Renal cortex interstitium (tissue), 15 donors: ENCODE measurements at places on chromosomes 1 and 21.

DNA sequence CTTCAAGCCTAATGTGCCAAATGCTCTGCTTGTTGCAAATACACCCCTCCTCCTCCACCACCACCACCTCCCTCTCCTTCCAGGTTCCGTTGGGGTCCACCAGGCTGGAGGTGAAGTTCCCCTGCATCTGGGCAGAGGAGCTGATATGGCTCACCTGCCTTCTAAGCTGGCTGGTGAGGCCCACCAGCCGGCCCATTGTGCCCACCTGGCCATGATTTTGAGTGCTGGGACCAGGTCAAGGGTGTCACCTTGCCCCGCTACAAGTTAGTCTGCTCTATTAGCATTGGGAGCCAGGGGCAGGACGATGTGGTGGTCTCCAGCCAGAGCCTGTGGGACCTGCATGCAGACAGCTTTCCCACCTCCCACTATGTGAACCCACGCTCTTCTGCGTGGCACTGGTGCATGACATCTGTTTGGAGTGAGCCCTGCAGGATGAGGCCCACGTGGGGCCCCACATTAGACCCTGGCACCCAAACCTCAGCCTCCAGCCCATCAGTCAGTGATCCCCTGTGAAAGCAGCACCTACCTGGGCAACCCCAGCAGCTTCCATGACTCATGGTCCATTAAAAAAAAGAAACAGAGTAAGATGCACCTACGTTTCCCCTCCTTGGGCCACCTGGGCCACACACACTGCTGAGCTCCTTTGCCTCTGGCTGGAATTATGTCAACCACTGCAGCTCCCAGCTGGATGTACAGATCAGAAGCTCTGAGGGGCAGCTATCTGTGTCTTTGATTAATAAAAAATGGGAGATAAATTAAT, 15.6 kb upstream of the CDCP2 start:
- DNase-seq = no peak

DNA sequence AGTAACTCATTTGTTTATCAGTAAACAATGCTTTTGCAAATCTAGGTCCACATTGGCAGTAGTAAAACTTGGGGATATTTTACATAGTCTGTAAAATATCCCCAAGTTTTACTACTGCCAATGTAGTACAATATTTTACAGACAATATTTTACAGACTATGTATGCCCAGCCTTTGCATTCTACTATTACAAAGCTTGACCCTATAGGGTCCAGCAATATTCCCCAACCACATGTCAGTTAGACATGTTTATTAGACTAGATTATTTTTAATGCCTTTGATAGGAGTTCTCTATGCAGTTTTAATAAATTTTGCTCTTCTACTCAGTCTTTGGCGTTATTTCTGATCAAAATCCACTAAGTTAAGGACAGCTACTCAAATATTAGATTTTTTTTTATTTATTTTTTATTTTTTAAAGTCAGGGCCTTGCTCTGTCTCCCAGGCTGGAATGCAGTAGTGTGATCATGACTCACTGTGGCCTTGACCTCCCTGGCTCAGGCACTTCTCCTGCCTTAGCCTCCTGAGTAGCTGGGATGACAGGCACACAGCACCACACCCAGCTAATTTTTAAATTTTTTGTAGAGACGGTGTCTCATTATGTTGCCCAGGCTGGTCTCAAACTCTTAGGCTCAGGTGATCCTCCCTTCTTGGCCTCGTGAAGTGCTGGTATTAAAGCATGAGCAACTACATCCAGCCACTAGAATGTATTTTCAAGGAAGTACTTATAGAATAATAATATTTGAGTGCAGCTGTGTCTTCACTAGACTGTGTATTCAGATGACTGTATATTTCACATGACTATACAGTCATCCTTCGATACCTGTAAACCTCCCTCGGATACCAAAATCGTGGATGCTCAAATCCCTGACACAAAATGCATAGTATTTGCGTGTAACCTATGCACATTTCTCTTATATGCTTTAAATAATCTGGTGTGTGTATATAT, 19.8 kb downstream of the MIER1 start:
- DNase-seq = no peak

DNA sequence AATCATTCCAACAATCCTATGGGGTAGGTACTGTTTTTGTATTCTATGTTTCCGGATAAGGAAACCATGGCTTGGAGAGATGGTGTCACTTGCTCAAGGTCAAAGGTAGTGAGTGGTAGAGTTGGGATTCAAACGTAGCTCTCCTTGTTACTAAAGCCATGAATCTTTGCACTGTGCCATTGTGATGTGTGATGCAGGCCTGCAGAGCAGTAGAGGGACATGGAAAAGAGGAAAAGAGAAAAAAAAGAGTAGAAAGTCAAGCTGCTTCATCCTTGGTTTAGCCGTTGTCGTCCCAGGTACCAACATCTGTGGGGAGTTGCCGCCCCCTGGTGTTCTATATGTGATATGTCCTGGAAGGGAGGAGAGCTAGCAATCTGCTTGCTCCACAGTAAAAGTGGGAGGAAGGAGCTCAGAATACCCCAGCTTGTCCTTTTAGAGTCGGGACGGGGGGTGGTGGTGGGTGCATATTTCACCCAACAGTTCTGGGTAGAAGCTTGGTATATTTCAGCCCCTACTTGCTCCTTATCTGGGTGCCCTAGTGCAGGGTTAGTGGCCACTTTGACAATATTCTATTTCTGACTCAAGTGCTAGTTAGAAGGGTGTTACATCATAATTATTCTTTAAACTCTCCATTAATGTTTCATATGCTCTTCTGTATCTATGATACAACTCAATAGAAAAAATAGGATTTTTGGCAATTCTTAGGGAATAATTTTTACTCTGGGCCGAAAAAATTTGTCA, 98.4 kb downstream of the EBNA1BP2 start:
- DNase-seq = peak; percentile 76

DNA sequence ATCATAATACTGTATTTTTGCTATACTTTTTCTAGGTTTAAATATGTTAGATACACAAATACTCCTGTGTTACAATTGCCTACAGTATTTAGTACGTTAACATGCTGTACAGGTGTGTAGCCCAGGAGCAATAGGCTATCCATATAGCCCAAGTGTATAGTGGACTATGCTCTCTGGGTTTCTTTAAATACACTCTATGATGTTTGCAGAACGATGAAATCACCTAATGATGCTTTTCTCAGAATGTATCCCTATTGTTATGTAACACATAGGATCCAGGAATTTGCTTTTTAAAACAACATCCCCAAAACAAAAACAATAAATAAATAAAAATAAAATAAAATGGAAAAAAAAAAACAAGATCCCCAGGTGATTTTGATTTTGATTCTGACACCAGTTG, 18.1 kb upstream of the RBM15 start:
- no peak for DNase-seq

- DNase-seq = no peak
Measured at GRCh38 chr1:21553116-21553926, 44.1 kb downstream of the ALPL start.

DNA sequence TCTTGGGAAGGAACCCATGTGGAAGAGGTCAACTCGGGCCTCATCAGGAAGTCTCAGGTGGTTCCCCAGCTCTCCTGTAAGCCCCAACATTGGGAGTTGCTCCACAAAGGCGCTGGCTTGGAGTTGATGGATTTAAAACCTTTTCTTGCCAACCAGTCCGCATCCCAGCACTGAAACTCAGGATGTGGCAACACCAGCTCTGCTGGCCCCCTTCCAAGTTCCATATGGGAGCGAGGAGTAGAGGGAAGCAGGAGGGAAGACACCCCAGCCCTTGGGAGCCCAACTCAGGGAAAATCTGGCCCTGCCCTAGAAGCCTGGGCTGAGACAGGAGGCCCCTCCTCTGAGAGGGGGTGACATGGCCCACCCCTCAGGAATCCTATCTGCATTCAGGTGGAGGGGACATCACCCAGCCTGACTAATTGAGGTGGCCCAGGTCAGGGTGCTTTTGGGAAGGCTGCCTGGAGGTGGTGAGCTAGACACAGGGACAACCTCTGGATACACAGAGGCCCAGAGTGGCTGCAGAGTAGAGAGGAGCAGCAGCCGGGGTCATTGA, 33.1 kb upstream of the DMBX1 start:
- DNase-seq = no peak

DNA sequence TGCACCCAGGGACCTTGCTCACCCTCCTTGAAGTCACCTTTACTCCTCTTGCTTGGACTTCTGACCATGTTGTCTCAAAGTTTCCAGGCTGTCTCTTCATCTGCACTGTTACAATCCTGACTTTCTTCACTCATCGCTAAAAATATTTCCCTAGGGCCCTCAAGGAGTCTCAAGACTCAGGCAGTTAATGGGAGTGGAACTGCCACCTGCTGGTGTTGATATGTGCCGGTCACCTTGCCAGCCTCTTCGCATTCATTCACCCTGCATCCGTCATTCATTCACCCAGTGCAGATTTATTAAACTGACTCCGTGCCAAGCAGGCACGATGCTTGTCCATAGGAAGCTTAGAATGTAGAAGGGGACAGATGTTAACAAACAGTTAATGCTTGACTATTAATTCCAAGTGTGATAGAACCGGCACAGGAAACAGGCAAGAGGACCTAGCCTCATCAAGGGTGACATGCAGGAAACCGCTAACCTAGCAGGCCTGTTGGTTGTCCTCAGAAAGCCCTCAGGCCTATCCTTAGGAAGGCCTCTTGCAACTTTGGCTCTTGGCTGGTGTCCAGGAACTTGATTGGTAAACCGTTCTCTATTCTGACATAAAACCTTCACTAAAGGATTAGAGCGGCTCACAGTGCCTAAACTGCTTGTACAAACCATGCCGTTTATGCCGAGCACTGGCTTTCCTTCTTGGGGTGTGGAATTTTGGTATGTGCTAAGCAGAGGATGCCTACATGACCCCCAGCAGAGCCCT, 342.2 kb downstream of the CAMTA1 start:
- DNase-seq = no peak

DNA sequence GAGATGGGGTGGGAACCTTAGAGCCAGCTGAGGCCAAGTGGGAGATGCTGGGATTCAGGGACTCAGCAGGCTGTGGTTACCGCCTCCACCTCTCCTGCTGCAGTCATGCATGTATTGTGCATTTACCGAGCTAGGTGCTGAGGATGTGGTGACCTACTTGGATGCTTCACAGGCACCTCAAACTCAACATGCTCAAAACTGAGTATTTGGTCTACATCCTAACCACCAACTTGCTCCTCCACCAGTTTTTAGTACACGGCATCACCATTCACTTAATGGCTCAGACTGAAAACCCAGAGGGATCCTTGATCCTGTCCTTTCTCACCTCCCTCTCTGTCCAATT, 5.6 kb downstream of the CHRNB2 start:
- no peak for DNase-seq

DNA sequence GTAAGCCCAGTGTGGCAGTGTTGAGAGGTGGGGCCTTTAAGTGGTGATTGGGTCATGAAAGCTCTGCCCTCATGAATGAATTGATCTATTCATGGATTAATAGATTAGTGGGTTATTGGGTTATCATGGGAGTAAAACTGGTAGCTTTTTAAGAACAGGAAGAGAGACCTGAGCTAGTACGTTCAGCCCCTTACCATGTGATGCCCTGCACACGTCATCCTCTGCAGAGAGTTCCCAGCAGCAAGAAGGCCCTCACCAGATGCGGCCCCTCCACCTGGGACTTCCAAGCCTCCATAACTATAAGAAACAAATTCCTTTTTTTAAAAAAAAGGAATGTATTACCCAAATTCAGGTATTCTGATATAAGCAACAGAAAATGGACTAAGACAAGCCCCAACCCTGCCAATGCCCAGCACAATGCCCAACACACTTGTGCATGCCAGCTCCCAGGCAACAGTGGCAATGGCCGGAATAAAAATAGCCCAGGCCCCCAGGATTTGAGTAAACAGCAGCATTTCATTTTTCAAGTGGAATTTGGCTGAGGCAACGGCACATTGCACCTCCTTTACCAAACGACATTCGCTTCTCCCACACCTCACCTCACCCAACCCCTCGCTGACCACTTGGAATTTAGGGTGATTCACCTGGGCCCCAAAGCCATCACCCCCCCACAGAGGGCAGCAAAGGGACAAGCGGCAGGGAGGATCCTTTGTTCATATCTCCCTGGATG, 215.9 kb downstream of the TOMM20 start:
- DNase-seq = no peak

DNA sequence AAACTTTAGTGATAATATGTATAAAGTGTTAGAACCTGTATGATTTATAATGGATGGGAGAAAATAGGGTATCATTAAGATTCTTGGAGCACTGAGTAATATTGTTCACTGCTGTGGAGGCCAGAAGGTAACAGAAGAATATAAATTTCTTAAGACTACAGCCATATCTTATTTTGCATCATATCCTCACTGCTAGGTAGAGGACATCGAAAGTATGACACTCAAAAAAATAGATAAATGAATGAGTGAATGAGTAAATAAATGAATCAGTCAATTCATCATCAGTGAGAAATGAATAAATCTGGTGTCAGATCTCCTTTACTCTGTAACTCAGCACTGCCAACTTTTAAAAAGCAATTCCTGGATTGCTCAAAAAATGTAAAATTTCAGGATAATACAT, 33.2 kb downstream of the RGS13 start:
- DNase-seq = no peak

DNA sequence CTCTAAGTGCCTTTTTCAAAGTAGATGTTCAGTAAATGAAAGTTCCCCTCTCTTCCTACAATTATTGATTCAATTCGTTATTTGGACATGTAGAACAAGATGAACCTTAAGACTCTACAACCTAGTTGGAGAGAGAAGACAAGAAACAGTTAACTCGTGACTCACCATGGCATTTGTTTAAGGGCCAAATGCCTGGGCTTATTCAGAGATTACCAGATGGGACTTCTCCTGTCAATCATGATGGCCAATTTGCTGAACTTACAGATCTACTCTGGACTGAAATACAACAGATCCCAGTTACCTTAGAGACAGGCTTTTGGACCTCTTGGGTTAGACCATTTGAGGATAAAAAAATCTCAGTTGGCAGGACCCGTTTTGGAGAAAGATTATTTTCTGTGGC, 93.5 kb downstream of the C1orf94 start:
- DNase-seq = no peak

DNA sequence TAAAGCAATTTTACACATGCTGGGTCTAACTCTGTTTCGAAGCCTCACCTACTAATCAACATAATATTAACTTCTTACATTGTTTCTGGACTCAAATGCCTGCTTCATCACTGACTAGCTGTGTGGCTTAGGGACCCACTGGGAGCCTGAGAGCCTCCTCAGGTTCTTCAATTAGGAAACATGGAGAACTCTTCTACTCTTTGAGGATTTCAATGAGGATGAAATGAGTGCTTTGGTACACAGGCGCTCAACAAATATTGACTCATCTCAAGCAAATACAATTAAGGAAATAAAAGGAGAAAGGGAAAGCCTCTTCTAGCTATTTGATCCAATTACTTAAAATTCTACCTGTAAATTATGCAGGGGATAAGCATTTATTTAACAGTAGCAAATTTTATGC, 84.4 kb upstream of the JAK1 start:
- DNase-seq = no peak

DNA sequence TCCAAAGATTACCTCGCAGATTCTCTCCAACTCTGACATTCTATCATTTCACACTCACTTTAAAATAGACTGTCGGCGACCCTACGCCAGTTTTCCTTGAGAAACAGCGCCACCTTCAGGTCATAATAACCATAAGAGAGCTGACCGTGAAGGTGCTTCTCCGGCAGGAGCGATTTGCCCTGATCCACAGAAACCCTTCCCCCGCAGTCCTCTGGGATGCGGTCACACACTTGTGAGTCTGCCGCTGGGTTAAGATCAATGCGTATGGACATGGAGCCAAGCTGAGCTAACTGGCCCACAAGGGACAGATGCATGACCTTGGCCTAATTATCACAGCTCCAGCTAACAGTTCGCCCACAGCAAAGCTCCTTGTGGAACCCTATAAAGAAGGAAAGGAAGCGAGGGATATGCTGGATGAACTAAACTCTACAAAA, 32.8 kb upstream of the IFNAR2 start:
- peak; percentile 70 for DNase-seq
